Keratinocyte (primary cell): ENCODE measurements at places on chromosomes 3 and 15.

GRCh38 chr3:49638445-49638844, 35.7 kb upstream of the APEH start:
- H3K36me3 ChIP-seq, result no peaks in the 10 kb centered on the region
- peak; percentile 63 for DNase-seq
- H3K27me3 ChIP-seq, result no peaks in the 10 kb centered on the region
- peak overlapping the region; percentile 39 for H3K27ac ChIP-seq
- H3K4me3 ChIP-seq, result no peak overlapping the region

GRCh38 chr3:176513604-176514003, 683.7 kb downstream of the TBL1XR1 start:
- H3K27me3 ChIP-seq, result no peaks in the 10 kb centered on the region
- H3K4me3 ChIP-seq, result no peak overlapping the region
- no peaks in the 10 kb centered on the region for H3K36me3 ChIP-seq
- no peak overlapping the region for H3K27ac ChIP-seq

- no peaks in the 10 kb centered on the region for H3K27me3 ChIP-seq
- no peak overlapping the region for H3K4me3 ChIP-seq
- no peak for DNase-seq
- no peaks in the 10 kb centered on the region for H3K4me1 ChIP-seq
- no peaks in the 10 kb centered on the region for H3K36me3 ChIP-seq
Measured at GRCh38 chr3:52931889-52932288, 34.5 kb upstream of the STIMATE start.

DNA sequence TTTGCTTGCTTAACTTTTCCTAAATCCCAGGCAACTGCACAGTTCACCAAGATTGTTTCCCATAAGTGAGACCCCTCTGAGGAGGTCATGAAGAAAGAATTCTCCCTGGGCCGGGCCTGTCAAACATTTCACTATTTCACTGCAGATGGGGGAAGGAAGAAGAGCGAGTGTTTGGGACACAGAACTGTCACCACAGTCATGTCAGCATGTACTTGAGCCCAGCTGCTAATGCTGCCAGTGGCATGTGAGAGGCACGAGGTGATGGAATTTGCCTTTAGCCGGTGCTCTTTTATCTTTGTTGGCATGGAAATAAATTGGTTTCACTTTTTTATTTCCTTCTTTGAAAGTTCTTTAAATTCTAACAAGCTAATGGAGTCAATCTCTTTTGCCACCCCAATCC, 277.9 kb upstream of the GADL1 start:
- H3K27me3 ChIP-seq, result no peaks in the 10 kb centered on the region
- H3K4me1 ChIP-seq, result peaks cover 7% of the 10 kb centered on the region
- no peaks in the 10 kb centered on the region for H3K36me3 ChIP-seq

DNA sequence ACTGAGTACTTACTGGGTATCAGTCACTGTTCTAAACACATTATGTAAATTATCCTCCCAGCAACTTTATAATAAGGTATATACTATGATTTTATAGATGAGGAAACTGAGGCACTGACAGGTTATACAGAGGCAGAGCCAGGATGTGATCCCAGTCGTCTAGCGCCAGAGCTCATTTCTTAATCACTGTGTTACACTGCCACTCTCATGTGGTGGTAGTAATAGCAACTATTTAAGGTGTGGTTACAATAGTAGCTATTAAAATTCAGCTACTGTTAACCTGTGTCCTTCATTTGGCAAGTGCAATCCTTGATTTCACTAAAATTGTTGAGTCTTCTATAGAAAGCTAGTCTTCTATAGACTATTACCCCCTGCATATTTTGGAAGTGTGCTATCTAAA, 43.1 kb upstream of the TRPC1 start:
- no peaks in the 10 kb centered on the region for H3K4me1 ChIP-seq
- no peaks in the 10 kb centered on the region for H3K27me3 ChIP-seq
- H3K4me3 ChIP-seq, result no peak overlapping the region
- no peak for DNase-seq
- H3K27ac ChIP-seq, result no peak overlapping the region
- H3K36me3 ChIP-seq, result no peaks in the 10 kb centered on the region

GRCh38 chr3:117688583-117688982, 979.0 kb downstream of the TUSC7 start:
- no peaks in the 10 kb centered on the region for H3K27me3 ChIP-seq
- no peak overlapping the region for H3K4me3 ChIP-seq
- DNase-seq, result no peak
- no peaks in the 10 kb centered on the region for H3K36me3 ChIP-seq

- no peak overlapping the region for H3K27ac ChIP-seq
- no peaks in the 10 kb centered on the region for H3K36me3 ChIP-seq
- DNase-seq, result no peak
- no peaks in the 10 kb centered on the region for H3K4me1 ChIP-seq
- H3K27me3 ChIP-seq, result peaks cover 3% of the 10 kb centered on the region
- H3K4me3 ChIP-seq, result no peak overlapping the region
Measured at GRCh38 chr3:188123170-188123905, 30.6 kb upstream of the LPP start.

DNA sequence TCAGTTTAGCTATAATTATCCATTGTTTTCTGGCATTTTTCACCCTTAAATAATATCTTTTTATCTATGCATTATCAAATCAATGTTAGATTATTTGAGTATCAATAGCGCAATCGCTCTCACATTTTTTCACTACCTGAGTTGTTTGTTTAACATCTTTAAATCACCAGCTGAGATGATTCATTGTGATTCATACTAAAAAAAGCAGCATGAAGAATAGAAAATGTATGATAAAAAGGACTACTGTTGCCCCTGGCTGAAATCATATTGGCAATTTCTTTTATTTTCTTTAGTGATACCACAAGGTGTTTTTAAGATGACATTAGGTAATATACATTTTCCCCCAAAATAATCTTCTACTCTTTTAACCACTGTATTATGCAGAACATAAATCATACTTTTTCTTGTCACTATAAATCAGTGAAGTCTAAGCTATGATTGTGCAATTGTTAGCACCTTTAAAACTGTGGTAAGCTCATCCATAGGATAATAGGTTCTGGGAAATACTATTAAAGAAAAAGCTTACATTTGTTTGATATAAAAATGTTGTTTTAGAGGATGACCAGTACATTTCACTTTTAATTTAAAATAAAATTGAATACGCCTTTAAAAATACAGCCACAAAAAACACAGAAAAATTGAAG, 889.1 kb downstream of the NAALADL2 start:
- H3K27me3 ChIP-seq, result no peaks in the 10 kb centered on the region
- H3K27ac ChIP-seq, result no peak overlapping the region
- no peaks in the 10 kb centered on the region for H3K36me3 ChIP-seq
- H3K4me1 ChIP-seq, result peaks cover 20% of the 10 kb centered on the region
- no peak overlapping the region for H3K4me3 ChIP-seq

DNA sequence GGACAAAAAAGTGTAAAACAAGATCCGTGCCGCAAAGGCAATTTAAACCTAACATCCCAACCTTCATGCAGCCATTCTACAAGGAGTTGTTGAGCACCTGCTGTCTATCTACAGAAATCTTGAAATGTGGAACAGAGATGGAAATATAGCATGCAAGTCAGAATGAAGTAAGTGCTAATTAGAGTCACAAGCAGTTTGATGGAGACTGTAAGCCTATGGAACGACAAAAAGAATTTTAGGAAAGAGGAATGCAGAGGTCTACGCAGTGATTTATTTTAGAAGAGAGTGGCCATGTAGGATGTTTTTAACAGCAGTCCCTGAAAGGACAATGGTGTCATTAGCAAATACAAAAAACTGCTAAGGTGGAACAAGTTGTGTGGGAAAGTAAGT, 851 bp upstream of the DCBLD2 start:
- no peak for DNase-seq
- peaks cover 31% of the 10 kb centered on the region for H3K4me1 ChIP-seq
- H3K36me3 ChIP-seq, result peaks cover 8% of the 10 kb centered on the region
- peak overlapping the region; percentile 38 for H3K4me3 ChIP-seq
- no peaks in the 10 kb centered on the region for H3K27me3 ChIP-seq
- H3K27ac ChIP-seq, result peak overlapping the region; percentile 81

DNA sequence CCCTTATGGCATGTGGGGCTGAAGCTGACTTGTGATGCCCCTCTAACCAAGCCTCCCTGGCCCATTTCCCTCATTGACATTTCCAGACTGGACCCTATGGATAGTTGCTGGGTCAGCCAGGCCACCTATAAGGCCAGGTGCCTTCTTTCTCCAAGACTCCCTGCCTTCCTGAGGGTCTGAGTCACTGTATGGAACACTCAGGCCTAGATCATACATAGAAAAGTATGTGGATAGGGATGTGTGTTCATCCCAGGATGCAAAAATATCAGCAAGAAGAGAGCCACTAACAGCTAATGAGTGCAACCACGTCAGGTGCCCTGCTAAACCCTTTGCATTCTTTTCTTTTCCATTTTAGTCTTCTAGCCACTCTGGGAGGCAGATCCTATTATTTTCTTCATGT, 168.4 kb upstream of the WNT5A start:
- no peak overlapping the region for H3K27ac ChIP-seq
- H3K36me3 ChIP-seq, result no peaks in the 10 kb centered on the region
- H3K4me3 ChIP-seq, result no peak overlapping the region
- DNase-seq, result no peak
- H3K4me1 ChIP-seq, result peaks cover 9% of the 10 kb centered on the region
- H3K27me3 ChIP-seq, result no peaks in the 10 kb centered on the region

- H3K4me1 ChIP-seq, result no peaks in the 10 kb centered on the region
- H3K27me3 ChIP-seq, result no peaks in the 10 kb centered on the region
- no peak overlapping the region for H3K27ac ChIP-seq
- no peak overlapping the region for H3K4me3 ChIP-seq
Measured at GRCh38 chr3:109702252-109702651, 364.9 kb upstream of the DPPA4 start.

DNA sequence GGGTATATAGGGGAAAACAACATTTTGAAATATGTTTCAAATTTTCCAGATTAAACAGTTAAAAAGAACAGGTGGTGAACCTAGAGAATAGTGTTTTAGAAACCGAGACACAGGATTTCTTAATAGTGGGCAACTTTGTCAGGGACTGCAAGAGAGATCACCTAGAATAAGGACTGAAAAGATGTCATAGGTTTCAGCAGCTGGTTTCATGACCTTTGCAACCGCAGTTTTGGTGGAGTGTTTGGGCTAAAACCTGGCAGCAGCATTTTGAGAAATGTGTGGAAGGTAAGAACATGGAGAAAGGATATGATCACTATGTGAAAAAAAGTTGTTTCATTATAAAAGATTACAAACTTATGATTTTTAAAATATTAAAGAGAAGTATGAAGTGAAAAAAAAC, 34.9 kb downstream of the PRKCI start:
- H3K4me3 ChIP-seq, result no peak overlapping the region
- peaks cover 13% of the 10 kb centered on the region for H3K4me1 ChIP-seq
- H3K27ac ChIP-seq, result no peak overlapping the region
- no peak for DNase-seq
- no peaks in the 10 kb centered on the region for H3K27me3 ChIP-seq

DNA sequence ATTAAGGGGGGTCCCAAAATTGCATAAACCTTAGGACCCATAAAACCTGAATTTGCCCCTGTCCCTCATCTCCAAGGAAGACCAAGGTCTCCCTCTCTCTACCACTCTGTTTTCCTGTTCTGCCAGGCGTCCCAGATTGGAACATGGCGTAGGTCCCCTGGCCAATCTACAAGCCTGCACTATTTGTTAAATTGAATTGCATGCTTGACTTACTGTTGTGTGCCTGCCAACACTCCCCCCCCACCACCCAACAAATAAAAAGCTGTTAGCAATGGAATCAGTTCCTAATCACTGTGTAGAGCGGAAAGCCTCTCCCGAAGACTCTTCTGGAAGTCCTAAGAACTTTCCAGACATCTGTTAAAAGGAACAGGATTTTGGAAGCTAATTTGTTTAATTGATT, 11.7 kb downstream of the CTXND1 start:
- H3K4me3 ChIP-seq, result no peak overlapping the region
- H3K27ac ChIP-seq, result no peak overlapping the region
- H3K36me3 ChIP-seq, result no peaks in the 10 kb centered on the region
- H3K4me1 ChIP-seq, result no peaks in the 10 kb centered on the region
- DNase-seq, result no peak

DNA sequence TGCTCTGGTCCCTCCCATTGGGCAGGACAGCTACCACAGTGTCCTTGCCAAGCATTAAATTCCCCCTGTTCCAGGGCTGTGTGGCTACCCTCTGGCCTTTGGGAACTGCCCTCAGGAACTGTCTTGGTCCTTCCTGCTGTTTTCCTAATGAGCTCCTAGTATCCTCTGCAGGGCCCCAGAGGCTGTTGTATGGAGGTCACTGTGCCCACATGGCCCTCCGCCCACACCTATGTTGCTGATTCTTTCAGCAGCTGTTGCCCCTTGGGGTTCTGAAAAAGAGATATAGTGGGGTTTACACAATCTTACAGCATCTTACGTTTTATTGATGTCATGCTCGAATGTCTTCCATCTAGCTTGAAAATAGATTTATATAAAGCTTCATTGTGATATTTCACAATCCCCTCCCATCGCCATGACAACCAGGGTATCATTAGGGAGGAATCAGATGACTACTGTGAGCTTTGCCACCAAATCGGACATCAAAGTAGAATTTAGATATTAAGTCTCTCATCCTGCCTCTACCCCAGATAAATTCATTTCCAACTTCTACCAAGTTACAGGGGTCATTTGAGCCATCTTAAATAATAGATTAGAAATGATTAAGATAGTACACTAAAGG, 97.1 kb upstream of the NR2E3 start:
- peaks cover 4% of the 10 kb centered on the region for H3K4me1 ChIP-seq
- no peak overlapping the region for H3K27ac ChIP-seq
- DNase-seq, result no peak
- H3K36me3 ChIP-seq, result no peaks in the 10 kb centered on the region

GRCh38 chr3:127677541-127678314, 5.0 kb downstream of the ABTB1 start:
- no peak overlapping the region for H3K27ac ChIP-seq
- H3K4me3 ChIP-seq, result no peak overlapping the region
- peaks cover 1% of the 10 kb centered on the region for H3K36me3 ChIP-seq
- H3K4me1 ChIP-seq, result peaks cover 33% of the 10 kb centered on the region
- no peaks in the 10 kb centered on the region for H3K27me3 ChIP-seq

DNA sequence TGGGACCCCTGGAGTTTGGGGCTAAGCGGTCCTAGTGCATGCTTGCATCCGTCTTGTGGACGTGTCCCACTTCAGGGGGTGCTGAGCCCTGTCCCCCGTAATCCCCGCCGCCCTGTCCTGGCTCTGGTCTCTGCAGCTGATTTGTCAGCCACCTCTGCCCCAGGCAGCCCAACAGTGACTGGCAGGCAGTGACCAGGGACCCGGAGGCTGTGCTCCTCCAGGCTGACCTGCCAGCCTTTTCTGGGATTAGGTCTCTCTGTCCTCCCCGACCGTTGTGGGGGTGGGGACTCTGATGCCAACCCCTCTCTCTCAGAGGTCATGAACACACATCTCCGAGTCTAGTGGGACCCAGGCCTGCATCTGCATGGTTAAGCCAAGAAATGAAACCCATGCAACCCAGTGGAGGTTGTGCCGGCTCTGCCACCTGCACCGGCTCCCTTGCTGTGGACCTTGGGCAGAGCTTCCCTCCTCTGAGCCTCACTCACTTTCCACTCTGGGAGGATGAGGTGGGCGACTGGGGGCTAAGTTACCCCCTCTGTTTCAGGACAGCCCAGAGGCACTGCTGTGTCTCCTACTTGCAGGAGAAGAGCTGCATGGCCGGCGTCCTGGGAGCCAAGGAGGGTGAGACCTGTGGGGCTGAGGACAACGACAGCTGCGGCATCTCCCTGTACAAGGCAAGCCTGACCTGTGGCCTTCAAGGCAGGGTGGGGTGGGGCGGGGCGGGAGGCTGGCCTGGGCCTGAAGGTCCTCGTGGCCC, 60.2 kb downstream of the FBLN2 start:
- no peak for DNase-seq
- H3K27me3 ChIP-seq, result no peaks in the 10 kb centered on the region
- H3K36me3 ChIP-seq, result no peaks in the 10 kb centered on the region
- H3K4me1 ChIP-seq, result peaks cover 2% of the 10 kb centered on the region
- H3K27ac ChIP-seq, result no peak overlapping the region

GRCh38 chr3:149860881-149861280, 47.9 kb downstream of the RNF13 start:
- H3K27me3 ChIP-seq, result no peaks in the 10 kb centered on the region
- DNase-seq, result no peak
- H3K4me1 ChIP-seq, result no peaks in the 10 kb centered on the region
- no peak overlapping the region for H3K4me3 ChIP-seq
